PC-9 (cell line): ENCODE measurements at places on chromosomes 3 and 15.

DNA sequence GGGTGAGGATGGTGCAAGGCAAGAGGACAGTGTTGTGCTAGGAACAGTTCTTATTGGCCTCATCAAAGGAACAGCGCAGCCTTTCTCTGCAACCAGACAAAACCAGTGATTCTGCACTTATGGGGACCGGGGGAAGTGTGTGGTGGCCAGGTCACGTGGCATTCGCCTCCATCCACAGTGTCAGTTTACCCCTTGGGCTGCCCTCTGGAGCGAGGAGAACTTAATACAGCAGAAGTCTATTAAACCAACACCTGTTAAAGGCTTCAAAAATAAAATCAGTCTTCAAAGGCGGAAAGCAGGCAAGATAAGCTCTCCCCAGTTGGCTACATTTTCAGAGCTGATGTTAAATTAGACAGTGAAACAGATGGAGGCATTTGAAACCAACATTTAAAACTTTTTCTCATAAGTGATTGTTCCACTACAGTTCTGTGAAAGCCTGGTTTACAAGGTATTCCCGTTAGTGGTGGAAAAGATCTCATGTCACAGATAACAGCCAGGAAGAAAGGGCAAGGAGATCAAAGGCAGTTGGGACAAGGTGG is 75.2 kb downstream of the LRIG1 start:
- DNase-seq = no peak

DNA sequence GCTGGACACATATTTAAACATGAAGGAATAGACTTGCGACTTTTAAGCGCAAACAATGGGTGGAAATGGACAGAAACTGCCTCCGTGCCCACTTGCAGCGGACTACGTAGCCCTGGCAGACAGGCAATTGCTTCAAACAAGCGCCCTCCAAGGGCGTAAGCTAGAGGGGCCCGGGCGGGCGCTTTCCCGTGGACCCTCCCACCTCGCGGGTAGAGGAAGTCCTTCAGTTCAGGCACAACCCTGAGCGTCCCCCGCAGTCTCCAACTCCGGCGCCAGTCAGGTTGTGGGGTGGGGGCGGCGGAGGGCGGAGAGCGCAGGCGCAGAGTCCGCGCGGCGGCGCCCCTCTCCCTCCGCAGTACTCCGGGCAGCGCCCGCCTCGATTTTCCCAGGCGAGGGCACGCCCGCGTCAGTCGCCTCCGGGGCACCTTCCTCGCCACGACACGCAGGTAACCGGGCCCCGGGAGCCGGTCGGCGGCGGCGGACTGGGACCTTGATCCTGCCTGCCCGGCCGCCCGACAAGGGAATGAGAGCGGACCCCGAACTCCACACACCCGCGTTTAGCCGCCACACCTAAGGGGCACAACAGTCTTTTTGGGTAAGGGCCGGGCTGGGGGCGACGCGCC is at the start of gene SLC35G2:
Gene SLC35G2 (plus strand): TSS at position 358 of the 623 bp plus-strand sequence. CDS start 35,335 bp downstream, outside the sequence.
- DNase-seq = peak; percentile 40

DNA sequence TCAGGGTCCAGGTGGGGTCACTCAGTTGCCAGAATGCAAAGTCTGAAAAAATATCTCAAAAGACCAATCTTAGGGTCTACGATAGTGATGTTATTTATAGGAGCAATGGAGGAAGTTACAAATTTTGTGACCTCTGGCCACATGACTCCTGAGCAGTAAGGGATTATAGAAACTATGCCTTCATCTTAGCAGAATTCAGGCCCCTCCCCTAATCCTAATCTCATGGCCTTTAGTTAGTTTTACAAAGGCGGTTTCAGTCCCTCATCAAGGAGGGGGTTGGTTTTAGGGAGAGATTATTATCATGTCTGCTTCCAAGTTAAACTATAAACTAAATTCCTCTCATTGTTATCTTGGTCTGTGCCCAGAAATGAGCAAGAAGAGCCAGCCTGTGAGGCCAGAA is 5.9 kb upstream of the DCP1A start:
- DNase-seq = no peak

- no peak for DNase-seq
Measured at GRCh38 chr3:152615681-152616080, 219.2 kb upstream of the P2RY1 start.

GRCh38 chr3:179640469-179640868 is 12.4 kb upstream of the USP13 start:
- no peak for DNase-seq

DNA sequence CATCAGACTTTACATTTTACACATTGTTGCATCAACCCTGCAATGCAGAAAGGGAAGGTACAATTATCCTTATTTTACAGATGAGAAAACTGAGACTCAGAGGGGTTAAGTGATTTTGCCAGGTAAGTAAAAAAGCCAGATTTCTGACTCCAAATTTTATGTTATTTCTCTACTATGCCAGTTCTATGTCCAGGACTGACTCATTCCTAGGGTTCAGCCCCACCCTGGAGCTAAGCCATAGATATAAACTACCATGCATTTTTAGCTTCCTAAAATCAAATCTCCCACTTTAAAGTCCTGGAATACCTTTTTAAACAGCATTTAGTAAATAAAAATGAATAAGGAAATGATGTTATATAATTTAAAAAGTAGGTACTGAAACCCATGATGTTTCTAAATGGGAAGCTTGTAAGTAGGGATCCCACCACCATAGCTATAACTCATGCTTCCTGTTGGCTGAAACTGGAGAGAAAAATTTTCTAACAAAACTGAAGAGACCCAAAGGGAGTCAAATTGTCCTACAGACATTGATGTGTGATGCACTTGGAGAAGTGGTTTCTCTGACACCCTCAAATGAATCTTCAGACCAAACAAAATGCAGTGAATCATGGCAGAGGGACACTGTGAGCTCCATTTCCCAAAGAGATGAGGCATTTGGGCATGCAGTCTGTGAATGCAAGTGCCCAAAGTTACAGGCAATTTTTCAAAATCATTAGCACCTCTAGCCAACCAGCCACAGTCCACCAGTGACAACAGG is 301.7 kb upstream of the UMPS start:
- no peak for DNase-seq

GRCh38 chr15:40850576-40851112 is 6.8 kb downstream of the SPINT1 start:
- no peak for DNase-seq

GRCh38 chr15:52095597-52096262 is 16.8 kb downstream of the BCL2L10 start:
- peak; percentile 20 for DNase-seq

DNA sequence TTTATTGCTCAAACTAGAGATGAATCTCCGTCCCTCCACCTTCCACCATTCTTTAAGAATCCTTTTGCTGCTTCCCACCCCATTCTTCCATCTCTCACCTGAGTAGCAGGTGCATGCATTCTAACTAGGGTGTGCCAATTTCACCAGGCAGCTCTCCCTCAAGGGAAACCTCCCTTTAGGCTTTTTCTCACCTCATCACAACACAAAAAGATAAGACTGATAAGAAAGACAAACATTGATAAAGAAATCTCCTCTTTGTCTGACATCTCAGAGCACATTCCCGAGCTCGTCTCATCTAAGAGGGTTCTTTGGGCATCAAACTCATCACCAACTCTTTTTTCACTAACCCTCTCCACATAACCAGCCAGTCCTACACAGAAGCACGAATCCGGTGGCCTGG is 23.0 kb downstream of the MB21D2 start:
- DNase-seq = no peak

- no peak for DNase-seq
Measured at GRCh38 chr3:106485217-106485616, 616.4 kb upstream of the CBLB start.

DNA sequence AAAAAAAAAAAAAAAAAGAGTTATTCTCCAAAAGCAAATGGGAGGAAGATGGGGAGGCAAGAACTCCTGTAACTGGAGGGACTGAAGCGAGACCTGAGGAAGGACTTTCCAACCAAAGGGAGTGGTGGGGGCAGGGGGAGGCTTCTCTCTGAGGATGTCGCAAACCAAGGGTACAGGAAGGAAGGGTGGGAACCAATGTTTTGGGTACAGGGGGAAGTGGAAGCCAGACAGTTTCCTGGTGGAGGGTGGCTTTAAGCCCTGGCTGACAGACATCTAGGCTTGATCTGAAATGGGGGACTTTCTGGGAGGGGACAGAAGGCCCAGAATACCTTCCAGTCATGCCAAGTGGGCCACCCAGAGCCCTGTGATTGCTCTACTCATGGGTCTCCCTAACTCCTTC is 27.0 kb downstream of the VIPR1 start:
- DNase-seq = no peak

DNA sequence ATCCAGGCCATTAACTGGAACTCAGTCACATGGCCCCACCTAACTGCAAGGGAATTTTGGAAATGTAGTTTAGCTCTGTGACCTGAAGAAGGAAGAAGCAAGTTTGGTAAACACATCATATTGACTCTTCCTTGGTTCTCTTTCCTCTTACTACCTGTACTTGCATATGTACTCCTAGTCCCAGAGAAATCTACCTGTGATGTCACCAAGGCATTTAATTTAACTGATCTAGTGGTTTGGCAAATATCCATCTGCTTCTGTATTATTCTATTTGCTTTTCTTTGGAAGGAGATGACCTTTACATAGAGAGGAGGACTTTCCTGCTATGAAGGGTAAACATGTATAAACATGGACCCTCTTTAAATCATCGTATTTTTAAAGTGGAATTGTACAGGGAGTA is 150.8 kb downstream of the TMEM108 start:
- no peak for DNase-seq

- DNase-seq = no peak
Measured at GRCh38 chr3:46908986-46909534, 31.5 kb downstream of the PTH1R start.

- DNase-seq = no peak
Measured at GRCh38 chr3:41176596-41176995, 22.7 kb upstream of the CTNNB1 start.

DNA sequence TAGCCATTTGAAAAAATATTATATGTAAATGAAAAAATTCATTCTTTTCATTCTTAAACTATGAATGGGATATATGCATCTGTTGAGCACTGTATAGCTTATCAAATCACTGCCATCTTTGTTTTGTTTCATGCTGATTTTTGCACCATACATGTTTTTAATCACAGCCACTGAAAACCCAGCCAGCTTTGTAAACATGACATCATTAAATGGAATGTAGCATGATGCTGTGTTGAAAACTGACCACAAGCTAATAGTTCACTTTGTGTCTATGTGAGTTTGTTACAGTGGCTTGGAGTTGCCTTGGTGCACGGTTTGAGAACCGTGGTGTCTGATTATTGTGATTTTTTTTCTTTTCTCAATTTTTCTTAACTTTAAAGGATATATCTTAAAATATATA is 75.7 kb downstream of the GMPS start:
- DNase-seq = no peak

GRCh38 chr3:131730581-131730980 is 227.8 kb upstream of the MRPL3 start:
- no peak for DNase-seq

- no peak for DNase-seq
Measured at GRCh38 chr3:128210711-128211110, 57.4 kb downstream of the EEFSEC start.

- no peak for DNase-seq
Measured at GRCh38 chr3:156604642-156605144, 49.8 kb upstream of the SSR3 start.

- no peak for DNase-seq
Measured at GRCh38 chr3:195043607-195044339, 227.2 kb downstream of the XXYLT1 start.

GRCh38 chr3:42850263-42850662 is 25.4 kb downstream of the CYP8B1 start:
- no peak for DNase-seq

DNA sequence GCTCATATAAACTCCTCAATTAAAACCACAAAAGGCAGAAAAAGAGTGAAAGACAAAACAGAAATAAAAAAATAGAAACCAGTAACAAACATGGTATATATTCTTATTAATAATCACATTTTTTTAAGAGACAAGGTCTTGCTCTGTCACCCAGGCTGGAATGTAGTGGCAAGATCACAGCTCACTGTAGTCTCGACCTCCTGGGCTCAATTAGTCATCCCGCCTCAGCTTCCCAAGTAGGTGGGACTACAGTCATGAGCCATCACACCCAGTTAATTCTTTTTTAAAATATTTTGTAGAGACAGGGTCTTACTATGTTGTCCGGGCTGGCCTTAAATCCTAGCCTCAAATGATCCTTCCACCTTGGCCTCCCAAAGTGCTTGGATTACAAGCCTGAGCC is 37.1 kb downstream of the FAM240A start:
- no peak for DNase-seq

DNA sequence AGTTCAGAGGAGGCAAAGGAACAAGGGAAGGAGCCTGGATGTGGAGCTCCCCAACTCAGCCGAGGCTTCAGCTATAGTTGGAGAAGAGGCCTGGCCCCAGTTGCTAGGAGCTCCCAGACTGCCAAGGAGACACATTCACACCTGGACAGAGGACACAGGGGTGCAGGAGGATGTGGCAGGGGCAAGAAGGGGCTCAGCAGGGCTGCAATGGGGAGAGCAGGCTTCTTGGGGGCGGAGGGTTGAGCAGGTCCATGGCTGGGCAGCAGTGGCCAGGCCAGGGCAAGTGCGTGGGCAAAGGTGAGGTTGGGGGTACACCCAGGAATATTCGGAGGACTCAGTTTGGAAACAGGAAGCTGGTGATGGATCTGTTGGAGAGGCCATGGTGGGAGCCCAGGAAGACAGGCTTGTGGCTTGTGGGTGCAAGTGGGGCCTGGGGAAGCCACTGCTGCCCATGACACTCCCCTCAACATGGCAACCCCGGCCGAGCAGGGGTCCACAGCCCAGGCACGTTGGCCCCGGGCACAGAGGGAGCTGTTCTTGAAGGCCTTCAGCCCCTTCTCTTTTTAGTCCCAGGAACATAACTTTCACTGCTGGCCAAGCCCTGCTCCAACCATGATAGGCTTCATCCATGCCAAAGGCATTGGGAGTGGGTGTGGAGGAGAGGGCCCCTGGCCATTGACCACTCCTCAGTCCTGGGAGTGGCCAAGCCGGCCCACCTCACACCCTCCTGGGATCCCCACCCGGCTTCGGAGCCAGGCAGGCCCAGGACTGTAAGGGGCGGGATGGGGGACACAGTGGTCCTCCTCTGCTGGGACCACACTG is 33.3 kb downstream of the TSPAN3 start:
- no peak for DNase-seq

- no peak for DNase-seq
Measured at GRCh38 chr3:77456906-77457305, 417.0 kb downstream of the ROBO2 start.

DNA sequence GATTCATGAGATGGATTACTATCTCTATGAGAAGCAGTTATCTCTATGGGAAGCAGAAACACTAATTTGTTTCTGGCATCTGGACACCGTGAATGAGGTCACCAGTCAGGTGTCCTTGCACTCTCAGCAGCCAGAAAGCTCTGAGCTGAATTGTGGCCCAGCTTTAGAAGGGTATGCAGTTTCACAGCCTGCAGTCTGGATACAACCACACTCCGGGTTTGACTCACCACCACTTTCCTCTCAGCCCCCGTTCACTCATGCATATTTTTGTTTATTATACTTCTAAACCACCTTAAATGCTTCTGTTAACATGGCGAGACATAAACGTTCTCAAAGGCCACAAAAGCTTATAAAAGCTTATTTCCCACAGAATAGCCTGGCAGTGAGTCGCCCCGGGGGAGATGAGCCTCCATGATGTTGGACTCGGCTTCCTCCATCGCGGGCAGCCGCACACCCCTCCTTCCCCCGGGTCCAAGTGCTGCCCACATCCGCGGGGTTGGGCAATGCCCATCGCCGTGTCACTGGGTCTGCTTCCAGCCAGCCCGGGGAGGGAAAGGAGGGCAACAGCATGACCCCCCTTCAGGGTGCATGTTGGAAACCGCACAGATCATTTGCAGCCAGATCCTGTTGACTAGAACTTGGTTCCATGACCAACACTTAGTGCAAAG is 16.8 kb upstream of the SLC41A3 start:
- no peak for DNase-seq
